ENCODE measurements at places on chromosomes 1 and 21. TPM values are rescaled to one million over a fixed set of nuclear protein-coding genes. Genes with fewer than 3 reads are reported as not detected.

Gene IVL
- 1.1 TPM for total RNA-seq

Gene FCRL3
- total RNA-seq: not detected

Gene FMO3
- not detected for total RNA-seq

Gene FAM151A
- not detected for total RNA-seq

Gene RHBG
- total RNA-seq: not detected

Gene CRABP2
- 38.8 TPM for total RNA-seq

Gene ZBED6
- total RNA-seq: 14.3 TPM

Gene PCSK9
- 0.11 TPM for total RNA-seq

Gene ARHGAP29
- 114 TPM for total RNA-seq

Gene SLC9C2
- not detected for total RNA-seq

Gene CYP4Z1
- not detected for total RNA-seq

Gene PLXNA2
- total RNA-seq: 5.4 TPM

Gene TFF1
- total RNA-seq: not detected

Gene CFAP107
- not detected for total RNA-seq

Gene TNFRSF9
- total RNA-seq: not detected

Gene ESRRG
- total RNA-seq: not detected

Gene DDX59
- total RNA-seq: 14.2 TPM

Gene PFKL
- total RNA-seq: 270 TPM

Gene TBX15
- 38.7 TPM for total RNA-seq

Gene MSH4
- total RNA-seq: not detected

Gene HSD3B1
- not detected for total RNA-seq

Gene MATN1
- total RNA-seq: not detected
